ENCODE measurements at places on chromosomes 12 and 14.

GRCh38 chr14:106840991-106841390 lies 1314.6 kb downstream of the TMEM121 start:
- no peak for DNase-seq

GRCh38 chr14:76193696-76194095 lies 42.0 kb downstream of the GPATCH2L start:
- DNase-seq: no peak

- DNase-seq: no peak
These were observed 2.9 kb downstream of the SLC15A4 start for GRCh38 chr12:128820723-128821432.

DNA sequence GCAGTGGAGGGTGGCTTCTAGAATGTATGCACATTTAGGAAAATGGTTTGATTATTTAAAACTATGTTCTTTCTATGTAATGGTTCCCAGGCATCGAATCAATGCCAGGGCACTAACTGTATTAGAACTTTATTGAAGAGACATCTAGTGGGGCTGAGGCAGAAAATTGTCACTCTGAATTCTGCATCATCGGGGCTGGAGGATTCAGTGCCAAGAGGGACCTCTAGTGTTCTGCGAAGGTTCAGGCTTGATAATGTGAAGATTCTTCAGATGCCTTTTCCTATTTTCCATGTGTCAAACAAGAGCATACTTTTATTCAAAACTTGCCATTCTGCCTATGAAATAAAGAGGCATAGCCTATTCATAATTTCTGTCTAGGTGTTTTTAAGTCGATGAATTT lies 146.3 kb downstream of the CAND1 start:
- no peak for DNase-seq

- no peak for DNase-seq
These were observed 1277.3 kb downstream of the SLC16A7 start for GRCh38 chr12:60872850-60873713.

DNA sequence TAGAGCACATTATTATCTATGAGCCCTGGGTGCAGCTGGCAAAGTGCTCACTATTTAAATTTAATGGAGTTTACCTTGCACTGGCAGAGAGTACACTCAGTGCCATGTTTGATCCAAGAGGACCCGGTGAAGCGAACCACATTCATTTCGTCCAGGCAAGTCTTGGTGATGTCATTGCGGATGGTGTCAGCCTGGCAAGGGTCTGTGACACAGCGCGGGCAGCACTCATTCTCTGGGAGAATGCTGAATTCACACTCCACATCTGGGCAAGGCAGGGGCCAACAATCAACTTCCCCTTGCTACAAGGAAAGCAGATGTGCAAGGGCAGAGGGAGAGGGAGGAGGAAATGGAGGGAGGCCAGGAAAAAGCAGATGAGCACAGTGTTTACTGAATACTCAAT lies 356.2 kb downstream of the NELL2 start:
- DNase-seq: no peak

DNA sequence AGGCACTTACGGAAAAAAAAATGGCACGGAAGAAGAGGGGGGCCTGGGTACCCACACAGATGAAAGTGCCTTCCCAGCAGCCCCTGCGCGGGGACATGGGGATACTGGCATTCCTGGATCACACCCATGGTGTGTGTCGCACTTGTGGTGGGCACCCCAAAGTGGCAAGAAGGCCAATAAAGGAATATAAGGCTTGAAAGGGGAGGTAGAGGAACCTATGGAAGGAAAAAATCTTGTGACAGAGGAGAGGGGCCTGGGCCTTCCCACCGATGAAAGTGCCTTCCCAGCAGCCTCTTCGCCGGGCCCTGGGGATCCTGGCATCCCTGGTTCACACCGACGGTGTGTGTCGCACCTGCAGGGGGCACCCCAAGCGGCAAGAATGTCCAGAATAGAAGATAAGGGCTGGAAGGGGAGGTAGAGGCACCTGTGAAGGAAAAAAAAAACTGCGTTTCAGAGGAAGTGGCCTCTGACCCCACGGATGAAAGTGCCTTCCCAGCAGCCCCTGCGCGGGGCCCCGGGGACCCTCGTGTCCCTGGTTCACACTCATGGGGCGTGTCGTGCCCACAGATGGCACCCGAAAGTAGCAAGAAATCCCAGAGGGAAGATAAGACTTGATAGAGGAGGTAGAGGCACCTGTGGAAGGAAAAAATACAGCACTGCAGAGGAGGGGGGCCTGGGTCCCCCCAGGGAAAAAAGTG lies 284.0 kb downstream of the ALG10 start:
- no peak for DNase-seq

DNA sequence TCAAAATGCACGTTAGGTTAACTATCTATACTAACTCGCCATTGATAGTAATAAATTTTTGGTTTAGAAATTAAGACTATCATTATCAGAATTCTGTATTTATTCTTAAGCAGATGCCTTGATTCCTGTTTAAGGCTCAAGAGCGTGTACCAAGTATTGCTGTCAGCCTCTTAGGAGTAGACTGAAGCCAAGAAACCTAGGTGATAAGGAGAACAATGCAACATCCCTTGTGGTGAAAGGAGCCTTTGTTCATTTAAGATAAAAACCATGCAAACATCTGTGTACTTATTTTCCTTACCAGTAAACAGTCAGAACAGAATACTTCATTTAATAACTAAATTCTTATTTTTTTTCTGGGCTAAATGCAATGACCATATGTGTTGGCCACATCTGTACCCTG lies 109.4 kb upstream of the NOVA1 start:
- no peak for DNase-seq

- no peak for DNase-seq
These were observed 26.9 kb downstream of the MVK start for GRCh38 chr12:109600481-109600880.

- no peak for DNase-seq
These were observed 14.3 kb upstream of the CLEC1A start for GRCh38 chr12:10113075-10113474.

DNA sequence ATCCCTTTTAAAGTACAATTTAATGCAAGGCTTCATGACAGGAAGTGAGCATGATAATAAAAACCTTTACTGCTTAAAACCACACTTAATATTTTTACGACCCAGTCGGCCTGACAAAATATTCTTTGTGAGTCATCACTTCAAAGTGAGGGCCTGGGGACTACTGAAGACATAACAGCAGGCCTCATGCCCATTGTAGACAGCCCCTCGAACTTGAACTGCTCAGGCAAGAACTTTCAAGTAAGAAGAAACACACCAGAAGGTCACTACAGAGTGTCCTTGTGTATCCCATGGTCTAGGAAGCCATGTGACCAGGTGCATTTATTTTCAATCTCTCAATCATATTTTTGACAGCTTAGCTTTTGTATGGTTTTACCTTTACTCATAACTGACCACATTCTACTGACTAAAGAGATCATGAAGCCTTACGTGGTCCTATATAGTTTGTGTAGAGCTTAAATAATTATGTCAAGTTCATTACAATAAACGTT lies 61.4 kb upstream of the MANSC4 start:
- no peak for DNase-seq

- DNase-seq: no peak
These were observed 31.2 kb downstream of the SUPT16H start for GRCh38 chr14:21352587-21352986.

DNA sequence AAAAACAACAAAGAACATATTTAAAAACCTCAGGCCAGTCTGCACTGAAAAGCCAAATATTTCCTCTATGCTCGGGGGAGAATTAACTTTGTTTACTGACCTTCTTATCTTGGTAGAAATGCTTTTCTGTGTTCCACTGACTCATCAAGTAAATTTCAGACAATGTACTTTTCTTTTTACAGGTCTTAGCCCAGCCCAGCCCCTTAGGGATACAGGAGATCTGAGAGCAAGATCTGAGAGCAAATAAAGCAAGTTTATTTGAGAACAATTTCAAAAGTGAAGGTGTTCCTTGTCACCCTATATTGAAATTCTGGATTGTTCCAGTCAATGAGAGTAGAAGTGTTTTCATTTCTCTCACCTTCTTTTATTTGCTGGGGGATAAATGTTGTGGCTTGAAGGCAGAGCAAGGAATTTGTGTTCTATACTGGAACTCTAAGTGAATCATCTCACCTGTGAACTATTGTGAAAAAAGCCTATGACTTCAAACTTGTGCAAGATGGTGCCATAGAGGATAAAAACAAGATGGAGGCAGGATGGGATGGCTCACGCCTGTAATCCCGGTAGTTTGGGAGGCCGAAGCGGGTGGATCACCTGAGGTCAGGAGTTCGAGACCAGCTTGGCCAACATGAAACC lies 7.9 kb upstream of the GPRC5A start:
- no peak for DNase-seq

GRCh38 chr14:72759670-72760069 lies 134.2 kb downstream of the DPF3 start:
- no peak for DNase-seq

DNA sequence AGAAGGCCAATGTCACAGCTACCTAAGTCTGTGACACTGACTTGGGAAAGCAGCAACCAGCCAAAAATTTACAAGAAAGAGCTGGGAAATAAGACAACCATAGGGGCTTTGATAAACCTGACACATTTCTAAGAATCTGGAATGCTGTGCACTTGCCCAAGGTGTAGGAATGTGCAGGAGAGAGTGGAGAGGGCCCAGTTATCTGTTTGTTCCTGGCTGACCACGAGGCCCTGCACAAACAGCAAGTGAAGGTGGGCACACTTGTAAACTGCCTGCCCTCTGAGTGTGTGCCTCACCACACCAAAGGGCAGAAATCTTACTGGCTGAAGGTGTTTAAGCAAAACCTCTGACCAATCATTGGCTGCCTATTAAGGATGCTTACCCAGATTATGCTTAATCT lies 27.3 kb downstream of the DLK1 start:
- no peak for DNase-seq

DNA sequence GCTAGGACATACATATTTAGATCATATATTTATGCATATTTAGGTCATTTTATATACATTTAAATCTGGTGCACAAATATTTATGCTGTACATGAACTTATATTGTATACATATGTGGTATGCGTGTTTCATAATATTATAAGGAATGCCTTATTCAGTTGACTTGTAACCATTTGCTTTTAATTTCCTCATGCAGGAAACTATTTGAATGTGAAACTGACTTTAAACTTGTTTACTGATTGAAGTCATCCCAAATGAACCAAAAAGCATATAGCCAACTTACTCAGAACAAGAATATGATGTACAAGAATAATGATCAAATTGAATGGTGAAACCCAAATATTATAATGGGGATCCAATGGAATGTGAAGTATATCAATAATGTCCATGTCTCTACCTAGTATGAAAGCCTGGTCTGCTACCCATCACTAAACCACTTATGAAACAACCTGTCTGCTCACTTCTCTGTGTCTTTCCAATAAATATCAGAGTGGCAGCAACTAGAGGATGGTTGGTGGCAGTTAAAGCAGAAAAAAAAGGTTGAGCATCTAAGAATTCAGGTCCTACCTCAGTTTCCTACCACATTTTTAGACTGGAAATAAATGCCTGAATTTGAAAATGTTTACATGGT lies 38.3 kb downstream of the RPS6KA5 start:
- no peak for DNase-seq

GRCh38 chr14:101351769-101352168 lies 209.5 kb upstream of the DIO3 start:
- DNase-seq: no peak

DNA sequence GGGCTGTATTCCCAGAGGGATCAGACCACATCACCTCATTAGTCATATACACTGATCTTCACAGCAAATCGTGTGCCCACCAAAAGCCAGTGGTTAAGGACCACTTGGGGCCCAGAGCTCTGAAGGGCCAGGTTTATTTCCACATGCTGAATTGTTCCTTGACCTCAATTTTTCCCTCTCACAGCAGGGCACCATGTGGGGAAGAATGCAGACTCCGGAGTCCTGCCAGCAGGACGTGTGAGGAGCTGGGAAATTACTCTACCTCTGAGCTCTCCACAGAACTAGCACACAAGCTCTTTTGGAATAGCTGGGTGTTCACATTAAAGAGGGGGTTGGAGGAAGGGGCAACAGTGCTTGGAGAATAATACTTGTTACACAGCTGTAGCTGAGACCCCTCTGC lies 57.6 kb upstream of the SEL1L start:
- DNase-seq: no peak

GRCh38 chr12:131101703-131102492 lies 148.2 kb downstream of the ADGRD1 start:
- no peak for DNase-seq

DNA sequence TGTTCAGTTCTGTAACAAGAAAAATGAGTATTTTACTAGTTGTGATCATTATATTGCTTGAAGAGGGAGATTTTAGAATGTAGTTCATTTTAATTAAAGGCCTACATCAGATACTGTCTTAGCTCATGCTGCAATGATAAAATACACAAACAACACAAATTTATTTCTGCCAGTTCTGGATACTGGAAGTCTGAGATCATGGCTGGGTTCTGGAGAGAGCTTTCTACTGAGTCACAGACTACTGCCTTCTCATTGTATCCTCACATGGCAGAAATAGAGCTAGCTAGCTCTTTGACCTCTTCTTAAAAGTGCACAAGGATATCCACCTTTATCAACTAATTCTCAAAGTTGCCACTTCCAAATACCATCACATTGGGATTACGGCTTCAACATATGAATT lies 53.8 kb downstream of the MIS18BP1 start:
- no peak for DNase-seq
